ENCODE measurements at places on chromosomes 1 and 21.

- DNase-seq = no peak
Measured at GRCh38 chr1:34770891-34771504, 10.0 kb upstream of the GJB3 start.

GRCh38 chr1:10868599-10868965, 72.1 kb upstream of the CASZ1 start:
- DNase-seq = no peak

- no peak for DNase-seq
Measured at GRCh38 chr1:12574757-12575139, 43.3 kb downstream of the DHRS3 start.

DNA sequence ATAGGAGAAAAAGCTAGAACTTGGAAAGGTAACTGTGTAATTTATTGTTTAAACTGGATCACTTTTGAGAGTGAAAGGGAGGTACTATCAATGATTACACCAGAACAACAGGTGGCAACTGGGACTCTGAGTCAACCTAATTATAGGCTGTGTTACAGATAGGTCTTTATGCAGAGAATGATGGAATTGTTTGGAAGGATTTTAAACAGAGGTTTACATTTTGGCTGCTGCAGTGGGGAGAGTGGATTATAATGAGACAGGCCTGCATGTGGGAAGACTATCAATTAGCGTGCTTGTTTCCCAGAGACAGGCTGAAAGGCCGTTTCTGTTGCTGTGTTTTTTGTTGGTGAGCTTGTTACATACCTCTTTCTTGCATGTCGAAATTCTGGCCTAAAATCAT, 432.9 kb downstream of the PLA2G4A start:
- DNase-seq = no peak

DNA sequence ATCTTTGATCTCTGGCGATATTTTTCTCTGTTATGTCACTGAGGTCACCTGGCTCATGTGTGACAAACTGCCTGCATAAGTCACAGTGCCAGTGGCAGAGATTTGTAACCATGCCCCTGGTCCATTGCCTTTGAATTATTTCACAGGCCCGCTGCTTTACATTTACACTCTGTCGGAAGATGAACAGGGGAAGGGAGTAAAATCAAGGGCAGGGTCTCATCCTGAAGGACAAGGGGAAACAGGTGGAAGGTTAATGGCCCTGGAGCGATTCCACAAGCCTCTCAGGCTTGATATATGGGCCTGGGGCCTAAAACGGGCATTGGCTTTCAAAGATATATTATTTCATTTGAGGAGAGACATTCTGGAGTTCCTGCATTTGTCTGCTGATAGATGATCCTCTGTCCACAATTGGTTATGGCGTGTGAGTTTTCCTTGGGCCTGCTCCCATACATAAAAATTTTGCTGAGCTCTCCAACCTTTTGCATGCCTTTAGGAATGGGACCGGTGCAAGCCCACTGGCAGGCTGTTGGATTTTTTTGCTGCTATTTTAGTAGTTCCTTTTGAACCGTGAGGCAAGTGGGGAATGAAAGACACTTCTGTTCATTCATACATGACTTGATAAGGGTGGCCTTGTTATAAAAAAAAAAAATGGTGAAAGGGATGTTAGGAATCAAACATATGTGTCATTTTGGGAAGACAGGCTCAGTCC, 51.9 kb downstream of the NR5A2 start:
- DNase-seq = no peak

DNA sequence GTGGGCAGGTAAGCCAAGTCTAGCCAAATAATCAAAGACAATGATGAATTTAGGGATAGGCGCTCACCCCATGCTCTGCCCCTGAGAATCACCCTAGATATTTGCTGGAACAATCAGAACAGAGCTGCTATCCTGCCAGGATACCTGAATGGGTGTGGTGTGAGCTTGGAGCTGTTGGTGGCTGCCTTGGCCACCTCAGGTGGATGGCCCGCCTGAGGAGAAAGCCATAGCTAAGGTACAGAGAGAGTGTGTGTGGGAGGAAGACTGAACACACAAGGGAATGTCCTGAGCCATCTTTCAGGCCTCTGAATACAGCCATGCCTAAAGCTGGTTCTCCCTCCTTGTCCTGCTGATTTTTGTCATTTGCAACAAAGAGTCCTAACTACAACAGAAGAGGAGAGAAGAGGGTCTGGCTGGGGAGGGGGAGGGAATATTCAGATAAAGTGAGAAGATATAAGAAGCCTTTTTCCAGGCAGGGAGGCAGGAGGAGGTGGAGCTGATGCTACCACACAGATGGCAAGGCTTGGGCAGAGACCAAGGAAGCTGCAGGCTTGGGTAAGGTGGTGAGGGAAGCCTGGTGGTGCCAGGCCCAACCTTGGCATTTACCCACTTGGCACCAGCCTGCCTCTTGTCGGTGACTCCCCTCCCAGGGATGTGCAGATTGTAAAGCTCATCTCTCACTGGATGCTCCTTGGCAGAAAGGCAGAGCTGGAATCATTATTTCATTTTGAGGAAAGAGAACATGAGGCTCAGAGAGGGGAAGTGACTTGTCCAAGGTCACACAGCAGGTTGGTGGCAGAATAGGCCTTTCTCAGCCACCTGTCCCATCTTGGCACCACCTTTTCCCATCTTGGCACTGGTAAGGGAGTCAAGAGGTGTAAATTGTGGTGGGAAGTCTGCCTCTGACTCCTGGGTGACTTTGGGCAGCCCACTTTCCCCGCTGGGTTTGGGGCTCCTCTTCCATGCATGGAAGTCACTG, 49.7 kb downstream of the NKAIN1 start:
- DNase-seq = no peak

DNA sequence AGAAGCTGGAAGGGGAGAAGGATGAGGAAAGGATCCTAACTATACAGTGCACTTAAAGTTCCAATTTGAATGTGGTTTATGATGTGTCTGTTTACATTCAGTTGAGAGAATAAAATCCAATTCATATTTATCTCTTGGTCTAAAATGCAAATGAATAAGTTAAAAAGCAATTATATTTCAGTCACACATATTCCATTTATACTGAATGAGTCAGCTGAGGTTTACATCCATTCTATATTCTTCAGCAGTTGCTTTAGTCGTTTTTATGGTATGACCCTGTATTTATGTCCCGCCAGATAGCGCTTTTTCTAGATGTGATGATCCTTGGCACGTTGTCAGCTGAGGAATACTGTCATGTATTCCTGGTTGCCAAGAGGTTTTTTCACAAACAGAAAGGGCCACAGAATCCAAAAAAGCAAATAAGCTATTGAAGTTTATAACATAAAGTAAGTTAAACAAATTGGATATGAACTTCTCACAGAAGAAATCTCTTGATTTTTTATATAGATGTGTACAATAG, 866.2 kb downstream of the NCAM2 start:
- no peak for DNase-seq

GRCh38 chr1:9886092-9886742, 23.9 kb downstream of the CTNNBIP1 start:
- no peak for DNase-seq

DNA sequence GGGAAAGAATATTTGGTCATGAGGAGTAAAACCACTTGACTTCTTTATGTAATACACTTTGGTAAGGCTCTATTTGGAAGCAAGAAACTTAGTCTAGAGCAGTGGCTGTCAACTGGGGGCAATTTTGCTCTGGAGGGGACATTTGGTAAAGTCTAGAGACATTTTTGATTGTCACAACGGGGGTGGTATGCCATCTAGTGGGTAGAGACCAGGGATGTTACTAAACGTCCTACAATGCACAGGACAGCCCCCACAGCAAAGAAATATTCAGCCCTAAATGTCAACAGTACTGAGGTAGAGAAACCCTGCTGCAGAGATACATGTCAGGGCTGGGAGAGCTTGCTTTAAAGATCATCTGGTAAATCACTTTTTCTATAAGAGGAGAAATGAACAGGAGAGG, 13.5 kb downstream of the FUCA1 start:
- DNase-seq = no peak

- no peak for DNase-seq
Measured at GRCh38 chr1:244640917-244641316, 12.0 kb upstream of the DESI2 start.

- no peak for DNase-seq
Measured at GRCh38 chr1:169141356-169141755, 34.9 kb downstream of the ATP1B1 start.

DNA sequence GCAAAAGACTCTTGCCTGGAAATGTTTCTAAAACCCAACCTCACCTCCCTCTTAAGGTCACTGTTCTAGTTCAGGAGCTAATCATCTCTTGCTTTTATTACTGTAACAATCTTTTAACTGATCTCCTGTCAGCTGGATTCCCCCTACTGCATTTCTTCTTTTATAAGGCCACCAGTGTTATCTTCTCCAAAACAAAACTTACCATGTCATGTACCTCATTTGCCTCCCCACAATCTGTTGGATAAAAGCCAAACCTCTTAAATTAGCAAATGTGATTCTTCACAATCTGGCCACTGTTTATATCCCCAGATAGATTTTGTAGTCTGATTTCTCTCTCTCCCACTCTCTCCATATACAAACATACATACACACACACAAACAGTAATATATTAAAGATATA, 143.3 kb downstream of the DENND1B start:
- DNase-seq = no peak

GRCh38 chr1:95583661-95584210, 349.7 kb downstream of the RWDD3 start:
- DNase-seq = no peak

GRCh38 chr1:100832694-100833428, 61.8 kb downstream of the EXTL2 start:
- DNase-seq = no peak

DNA sequence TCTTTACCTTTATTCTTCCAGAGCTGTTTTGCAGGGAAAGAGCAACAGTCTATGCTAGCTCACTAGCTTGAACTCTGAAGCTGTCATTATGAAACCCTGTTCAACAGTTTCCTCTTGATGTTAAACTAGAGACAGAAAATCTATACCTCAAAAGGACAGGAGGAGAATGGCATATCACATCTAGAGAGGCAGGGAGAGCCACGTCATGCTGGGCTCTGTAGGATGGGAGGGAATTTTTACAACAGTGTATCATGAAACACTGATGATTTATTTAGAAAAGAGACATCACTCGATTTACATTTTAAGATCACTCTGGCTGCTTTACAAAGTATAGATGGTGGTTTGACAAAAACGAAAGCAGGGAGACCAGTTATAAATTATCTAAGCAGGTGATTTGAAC, 224.9 kb upstream of the COA6 start:
- DNase-seq = no peak

- no peak for DNase-seq
Measured at GRCh38 chr1:185699874-185700273, 34.3 kb upstream of the HMCN1 start.

- DNase-seq = no peak
Measured at GRCh38 chr1:4106731-4107130, 206.7 kb upstream of the C1orf174 start.

DNA sequence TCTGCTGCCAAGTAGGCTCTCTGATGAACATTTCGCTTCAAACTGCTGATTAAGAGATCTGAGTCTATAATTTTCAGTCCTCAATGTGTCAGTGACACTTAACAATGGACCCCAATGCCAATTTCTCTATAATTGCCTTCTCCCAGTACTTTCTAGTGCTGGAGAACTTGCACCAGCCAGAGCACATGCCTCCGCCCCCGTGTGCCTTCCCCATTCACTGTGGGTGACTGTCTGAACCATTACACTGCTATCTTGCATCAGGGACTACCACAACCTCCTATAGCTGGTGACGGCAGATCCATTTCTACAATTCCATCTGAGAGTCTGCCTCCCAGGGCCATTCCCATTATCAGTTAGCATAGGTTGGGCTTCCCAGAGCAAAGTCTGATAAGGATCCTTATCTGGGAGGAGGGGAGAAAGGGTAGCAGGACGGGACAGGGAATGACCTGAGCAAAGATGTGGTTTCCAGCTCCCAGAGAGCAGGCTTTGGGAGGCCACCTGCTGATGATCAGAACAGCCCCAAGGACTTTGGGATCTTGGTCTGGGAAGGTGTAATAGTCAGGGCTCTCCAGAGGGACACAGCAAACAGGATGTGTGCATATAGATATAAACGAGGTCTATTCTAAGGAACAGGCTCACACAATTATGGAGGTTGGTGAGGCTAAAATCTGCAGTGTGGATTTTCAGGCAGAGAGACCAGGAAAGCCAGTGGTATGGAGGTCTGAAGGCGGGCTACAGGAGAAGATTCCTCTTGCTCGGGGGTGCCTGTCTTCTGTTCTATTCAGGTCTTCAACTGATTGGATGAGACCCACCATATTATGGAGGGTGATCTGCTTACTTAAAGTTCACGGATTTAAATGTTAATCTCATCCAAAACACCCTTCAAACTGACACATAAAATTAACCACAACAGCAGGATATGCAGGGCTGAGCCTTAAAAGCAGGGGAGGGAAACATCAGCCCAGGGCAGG, 238.2 kb downstream of the PTPRU start:
- no peak for DNase-seq

- DNase-seq = no peak
Measured at GRCh38 chr1:203473781-203474305, 1.8 kb upstream of the PRELP start.

DNA sequence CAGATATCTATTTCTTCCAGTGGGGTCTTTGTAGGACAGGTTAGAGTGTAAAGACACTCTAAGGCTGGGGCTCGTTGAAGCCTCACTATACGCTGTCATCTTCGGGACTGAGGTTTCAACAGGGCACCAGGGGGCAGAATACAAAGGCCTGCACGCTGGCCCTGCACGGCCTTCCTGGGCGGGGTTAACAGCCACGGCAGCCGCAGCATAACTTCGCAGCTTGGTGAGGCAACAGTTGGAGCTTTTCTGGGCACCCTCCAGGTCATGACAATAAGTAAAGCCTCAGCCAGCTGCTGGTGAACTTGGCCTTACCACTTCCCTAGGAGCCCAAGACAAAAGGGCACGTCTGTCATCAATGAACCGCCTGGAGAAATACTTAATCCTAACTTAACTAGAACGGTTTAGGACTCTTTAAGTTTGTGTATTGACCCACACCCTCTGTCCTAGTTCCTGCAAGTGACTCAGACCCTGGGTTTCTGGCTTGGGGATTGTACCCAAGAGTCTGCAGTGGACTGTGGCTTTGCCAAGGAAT, 2.3 kb upstream of the RUNX1 start:
- DNase-seq = no peak

DNA sequence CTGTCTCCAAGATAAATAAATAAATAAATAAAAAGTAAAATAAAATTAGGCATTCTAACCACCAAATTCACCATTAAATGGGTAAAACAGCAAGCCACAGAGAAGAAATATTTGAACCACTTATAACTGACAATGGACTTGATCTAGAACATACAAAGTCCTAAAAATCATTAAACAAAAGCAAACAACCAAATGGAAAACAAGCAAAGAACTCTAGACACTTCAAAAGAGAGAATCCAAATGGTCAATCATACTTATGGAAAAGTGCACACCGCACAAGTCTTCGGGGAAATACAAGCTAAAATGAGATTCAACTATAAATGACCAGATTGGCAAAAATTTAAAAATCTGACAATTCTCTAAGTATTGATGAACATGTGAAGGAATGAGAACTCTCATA, 73.5 kb upstream of the ANGPTL3 start:
- no peak for DNase-seq

GRCh38 chr21:39220150-39220549, 36.9 kb upstream of the PSMG1 start:
- no peak for DNase-seq

GRCh38 chr21:44263221-44263760, 1.6 kb upstream of the DNMT3L start:
- no peak for DNase-seq

Data from SW 1271 (cell line).